CD4-positive, alpha-beta memory T cell (primary cell): ENCODE measurements at places on chromosomes 13 and 19. TPM values are rescaled to one million over a fixed set of nuclear protein-coding genes. Genes with fewer than 3 reads are reported as not detected.

LAIR1 gene
- total RNA-seq, result 57.6 TPM

C19orf85 gene
- not detected for total RNA-seq

COL5A3 gene
- total RNA-seq, result 4.3 TPM

CLPTM1 gene
- total RNA-seq, result 85.1 TPM

GPR183 gene
- 203 TPM for total RNA-seq

KLF1 gene
- total RNA-seq, result not detected

ZNF541 gene
- total RNA-seq, result 0.53 TPM

EGLN2 gene
- 203 TPM for total RNA-seq

PLEKHG2 gene
- total RNA-seq, result 12.1 TPM

ZNF682 gene
- total RNA-seq, result 7.3 TPM

CLDND2 gene
- total RNA-seq, result 1.5 TPM

SUGT1 gene
- total RNA-seq, result 42.5 TPM

DACT3 gene
- not detected for total RNA-seq

CYP4F22 gene
- total RNA-seq, result 0.61 TPM

DNA sequence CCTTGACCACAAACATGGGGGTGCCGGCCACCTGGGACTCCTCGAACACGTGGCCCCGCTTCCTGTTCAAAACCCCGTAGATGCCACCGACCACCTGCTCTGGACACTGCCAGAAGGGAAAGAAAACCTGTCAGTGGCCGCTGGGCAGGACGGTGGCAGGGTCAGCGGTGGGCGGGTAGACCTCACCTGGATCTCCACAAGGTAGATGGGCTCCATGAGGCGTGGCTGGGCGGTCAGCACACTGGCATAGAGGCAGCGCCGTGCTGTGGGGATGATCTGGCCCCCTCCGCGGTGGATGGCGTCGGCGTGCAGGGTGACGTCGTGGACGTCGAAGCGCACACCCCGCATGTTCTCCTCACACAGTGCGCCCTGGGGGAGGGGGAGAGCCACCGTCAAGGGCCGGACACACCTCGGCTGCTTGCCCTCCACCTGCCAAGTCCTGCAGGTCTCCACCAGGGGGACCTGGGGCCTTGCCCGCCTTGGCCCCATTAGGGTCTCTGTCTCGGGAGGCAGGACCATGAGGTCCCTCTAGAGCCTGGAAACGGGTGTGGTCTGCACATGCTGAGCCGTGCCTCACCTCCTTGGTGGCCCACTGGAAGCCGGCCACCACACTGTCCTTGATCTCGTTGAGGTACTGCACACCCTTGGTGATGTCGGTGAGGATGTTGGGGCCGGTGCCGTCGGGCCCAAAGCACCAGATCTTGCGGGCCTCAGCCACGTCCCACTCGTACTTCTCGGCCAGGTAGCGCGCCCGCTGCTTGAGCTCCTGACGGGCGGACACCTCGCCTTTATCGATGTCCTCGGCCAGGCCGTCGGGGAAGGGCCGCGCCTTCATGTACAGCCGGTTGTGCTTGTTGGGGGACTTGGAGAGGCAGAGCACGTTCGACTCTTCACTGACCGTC lies 6.6 kb upstream of the DAPK3 start:
- DNase-seq, result peak; percentile 22

DNA sequence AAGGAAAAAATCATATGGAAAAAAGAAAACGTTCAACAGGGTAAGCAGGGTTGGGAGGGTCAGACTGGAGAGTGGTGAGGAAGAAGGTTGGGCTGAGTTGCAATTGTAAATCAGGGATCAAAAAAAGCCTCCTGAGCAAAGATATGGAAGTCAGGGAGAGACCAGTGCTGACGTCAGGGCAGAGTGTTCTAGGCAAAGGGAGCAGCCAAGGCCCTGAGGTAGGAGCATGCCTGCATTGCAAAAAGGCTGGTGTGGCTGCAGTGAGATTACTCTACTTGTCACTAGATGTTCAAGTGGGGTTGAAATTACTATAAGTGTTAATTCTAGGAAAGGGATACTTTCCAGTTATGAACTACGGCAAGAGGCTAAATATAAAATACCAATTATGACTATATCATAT lies 562.0 kb downstream of the MYO16 start:
- no peak for DNase-seq

DNA sequence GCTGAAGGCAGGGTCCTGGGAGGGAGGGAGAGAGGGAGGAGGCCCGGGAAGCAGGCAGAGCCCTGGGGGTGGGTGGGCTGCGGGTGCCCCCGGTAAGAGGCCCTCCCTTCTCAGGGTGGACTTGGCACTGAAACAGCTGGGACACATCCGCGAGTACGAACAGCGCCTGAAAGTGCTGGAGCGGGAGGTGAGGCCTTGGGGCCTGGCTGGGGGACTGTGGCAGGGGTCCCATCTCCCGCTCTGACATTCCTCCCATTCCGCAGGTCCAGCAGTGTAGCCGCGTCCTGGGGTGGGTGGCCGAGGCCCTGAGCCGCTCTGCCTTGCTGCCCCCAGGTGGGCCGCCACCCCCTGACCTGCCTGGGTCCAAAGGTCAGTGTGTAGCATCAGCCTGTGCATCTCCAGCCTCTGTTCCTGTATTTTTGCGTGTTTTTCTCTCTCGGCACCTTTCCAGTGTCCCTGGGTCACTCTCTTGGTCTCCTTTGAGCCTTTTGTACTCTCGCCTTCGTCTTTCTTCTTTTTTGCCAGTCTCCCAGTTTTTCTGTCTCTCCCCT lies 53.4 kb downstream of the TRPM4 start:
- DNase-seq, result no peak

- no peak for DNase-seq
These were observed 11.9 kb downstream of the GADD45B start for GRCh38 chr19:2487842-2488241.

GRCh38 chr19:42519108-42519507 lies 9.2 kb downstream of the CEACAM1 start:
- no peak for DNase-seq

GRCh38 chr19:1336079-1336684 lies 47.5 kb upstream of the NDUFS7 start:
- no peak for DNase-seq

- peak; percentile 36 for DNase-seq
These were observed at the start of gene TMEM272 for GRCh38 chr13:51844862-51845573. Gene TMEM272 (minus strand): TSS chr13:51845177. CDS start chr13:51838530, 6,647 bp downstream.

GRCh38 chr13:25067064-25067463 lies 28.9 kb upstream of the PABPC3 start:
- no peak for DNase-seq

- peak; percentile 41 for DNase-seq
These were observed at the start of gene TMEM221 for GRCh38 chr19:17448131-17448967. Gene TMEM221 (minus strand): TSS chr19:17448668. CDS start chr19:17448462, 206 bp downstream.

DNA sequence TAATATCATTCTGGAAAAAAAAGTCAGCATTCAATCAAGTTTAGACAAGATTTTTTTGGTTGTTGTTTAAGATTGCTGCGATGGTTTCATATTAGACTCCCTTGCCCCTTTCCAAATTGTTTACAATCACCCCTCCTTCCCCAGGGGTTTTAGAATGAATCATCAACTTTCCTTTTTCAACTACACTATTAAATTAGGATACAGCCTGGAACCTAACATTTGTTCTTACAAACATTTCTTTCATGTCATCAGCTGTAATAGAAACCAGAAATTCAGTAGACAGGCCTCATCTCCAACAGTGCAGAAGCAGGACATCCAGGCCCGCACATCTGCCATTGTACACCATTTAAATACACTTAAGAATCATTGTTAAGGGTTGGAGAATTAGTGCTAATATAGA lies 44.4 kb upstream of the WDFY2 start:
- DNase-seq, result no peak

DNA sequence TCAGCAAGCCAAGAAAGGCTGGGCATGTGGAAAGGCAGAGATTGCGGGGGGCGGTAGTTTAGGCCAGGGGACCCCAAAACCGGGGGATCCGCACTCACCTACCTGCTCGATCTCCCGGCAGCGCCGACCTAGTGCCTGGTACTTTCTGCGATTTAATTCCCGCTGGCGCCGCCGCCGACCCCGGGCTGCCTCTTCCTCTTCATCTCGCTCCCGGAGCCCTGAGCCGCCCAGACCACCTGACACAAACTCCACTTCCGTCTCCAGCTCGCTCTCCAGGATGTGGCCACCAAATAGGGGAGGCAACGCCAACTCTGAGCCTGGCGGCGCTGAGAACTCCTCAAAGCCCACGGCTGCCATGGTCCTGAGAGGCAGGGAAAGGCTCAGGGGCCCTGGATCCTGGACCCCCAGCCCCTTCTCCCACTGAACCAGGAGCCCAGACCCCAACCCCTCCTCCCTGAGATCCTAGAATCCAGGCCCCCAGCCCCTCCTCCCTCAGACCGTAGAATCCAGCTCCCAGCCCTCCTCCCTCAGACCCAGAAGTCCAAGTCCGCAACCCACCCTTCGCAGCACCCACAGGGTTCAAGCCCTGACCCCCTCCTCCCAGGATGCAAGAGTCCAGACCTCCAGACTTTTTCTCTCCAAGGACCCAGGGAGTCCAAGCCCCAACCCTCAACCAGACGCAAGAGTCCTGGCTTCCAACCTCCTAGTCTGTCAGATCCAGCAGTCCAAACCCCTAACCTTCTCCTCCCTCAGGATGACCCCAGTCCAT lies 933 bp downstream of the TFPT start:
- DNase-seq, result peak; percentile 45

DNA sequence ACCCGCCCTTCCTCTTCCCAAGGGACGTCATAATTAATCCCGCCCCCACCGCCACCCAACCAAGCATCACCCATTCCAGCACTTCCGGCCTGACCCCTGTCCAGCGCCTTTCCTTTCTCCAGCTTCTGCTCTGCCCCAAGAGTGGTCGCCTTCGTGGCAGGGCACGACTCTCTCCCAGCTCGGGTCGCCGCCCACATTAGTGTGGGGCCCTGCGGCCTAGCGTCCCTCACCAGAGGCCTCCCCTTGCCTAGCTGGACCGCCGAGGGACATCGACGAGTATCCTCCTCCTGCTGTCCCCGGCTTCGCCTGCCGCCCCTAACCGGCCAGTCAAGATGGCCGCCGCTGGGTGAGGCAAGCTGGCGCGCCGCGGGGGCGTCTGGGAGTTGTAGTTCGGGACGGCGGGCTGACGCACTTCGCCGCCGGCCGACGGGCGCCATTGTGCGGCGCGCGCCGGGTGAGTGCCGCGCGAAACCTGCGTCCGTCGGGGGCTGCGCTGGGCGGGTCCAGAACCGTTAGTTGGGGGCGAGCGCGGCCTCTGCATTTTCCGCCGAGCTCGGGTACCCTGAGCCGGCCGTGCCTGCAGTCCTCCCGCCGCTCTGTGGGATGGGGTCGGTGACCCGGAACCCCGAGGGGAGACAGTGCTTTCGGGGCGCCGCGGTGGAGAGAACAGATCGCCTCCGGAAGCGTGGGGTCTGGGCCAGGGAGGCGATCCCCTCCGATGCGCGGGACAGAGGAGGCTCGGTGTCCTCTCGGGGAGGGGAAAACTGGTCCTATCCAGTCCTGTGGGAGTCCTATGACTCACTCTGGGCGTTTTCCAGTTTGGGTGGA lies at the start of gene ZNF274:
Gene ZNF274 (plus strand): TSS at position 73 of the 828 bp plus-strand sequence. CDS start 905 bp downstream, outside the sequence.
- DNase-seq, result peak; percentile 92

GRCh38 chr13:108049211-108049610 lies 166.1 kb downstream of the LIG4 start:
- no peak for DNase-seq

DNA sequence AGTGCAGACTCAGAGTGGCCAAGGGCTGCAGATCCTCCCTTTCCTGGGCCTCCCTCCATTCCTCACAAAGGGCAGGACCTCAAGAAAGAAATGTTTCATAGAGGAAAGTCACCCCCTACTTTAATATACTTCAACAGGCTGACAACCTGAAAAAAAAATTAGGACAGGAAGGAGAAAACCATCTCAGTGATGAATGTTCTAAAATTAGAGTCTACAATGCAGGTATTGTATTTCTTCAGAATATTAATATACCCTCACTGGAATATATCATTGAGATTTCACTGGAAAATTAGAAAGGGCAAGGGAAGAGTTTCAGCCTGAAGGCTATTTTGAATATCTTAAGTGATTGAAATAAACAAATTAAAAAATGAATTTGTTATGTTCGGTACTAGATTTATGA lies 176.9 kb downstream of the DNAJC15 start:
- no peak for DNase-seq

DNA sequence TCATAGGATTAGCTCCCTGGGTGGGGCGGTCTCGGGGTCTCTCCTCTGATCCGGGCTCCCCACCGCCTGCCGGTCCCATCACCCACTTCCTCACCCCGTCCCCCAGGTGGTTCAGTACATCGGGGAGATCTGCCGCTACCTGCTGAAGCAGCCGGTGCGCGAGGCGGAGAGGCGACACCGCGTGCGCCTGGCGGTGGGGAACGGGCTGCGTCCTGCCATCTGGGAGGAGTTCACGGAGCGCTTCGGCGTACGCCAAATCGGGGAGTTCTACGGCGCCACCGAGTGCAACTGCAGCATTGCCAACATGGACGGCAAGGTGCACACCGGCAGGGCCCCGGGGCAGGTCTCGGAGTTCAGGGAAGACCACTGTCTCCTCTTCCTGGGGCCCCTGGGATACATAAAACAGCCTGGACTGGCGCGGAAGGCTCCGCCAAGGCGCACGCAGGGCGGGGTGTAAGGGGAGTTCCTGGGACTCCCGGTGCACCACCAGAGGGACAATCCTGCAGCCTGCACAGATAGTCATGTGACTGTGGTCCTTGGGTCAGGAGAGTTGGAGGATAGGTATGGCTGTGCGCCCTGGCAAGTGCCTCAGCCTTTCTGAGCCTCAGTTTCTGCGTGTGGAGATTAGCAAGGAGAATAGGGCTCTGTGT lies 14.2 kb upstream of the PGLS start:
- no peak for DNase-seq

GRCh38 chr13:75364131-75364713 lies 117.7 kb downstream of the TBC1D4 start:
- DNase-seq, result no peak

DNA sequence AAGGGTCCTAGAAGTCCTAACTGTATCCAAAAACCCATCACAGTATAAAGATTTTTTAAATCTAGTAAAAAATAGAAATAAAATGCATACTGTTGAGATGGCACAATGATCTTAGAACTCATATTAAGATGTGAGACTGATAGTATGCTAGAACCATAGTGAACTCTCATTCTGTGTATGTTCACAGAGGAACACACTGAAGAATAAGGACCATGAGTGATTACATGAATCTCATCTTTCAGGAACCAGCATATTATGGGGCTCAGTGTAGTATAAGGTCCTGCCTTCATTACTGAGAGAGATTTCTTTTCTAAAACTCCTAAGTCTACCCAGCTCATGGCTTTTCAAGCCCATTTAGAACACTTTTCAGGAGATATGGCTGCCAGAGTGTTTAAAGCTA lies 59.8 kb upstream of the RFC3 start:
- no peak for DNase-seq

DNA sequence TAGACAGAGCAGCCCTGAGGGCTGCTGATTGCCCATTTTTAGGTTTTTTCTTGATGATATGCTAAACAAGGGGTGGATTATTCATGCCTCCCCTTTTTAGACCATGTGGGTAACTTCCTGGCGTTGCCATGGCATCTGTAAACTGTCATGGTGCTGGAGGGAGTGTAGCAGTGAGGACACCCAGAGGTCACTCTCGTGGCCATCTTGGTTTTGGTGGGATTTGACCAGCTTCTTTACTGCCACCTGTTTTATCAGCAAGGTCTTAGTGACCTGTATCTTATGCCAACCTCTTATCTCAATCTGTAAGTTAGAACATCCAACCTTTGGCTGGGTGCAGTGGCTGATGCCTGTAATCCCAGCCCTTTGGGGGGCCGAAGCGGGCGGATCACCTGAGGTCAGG lies 148.0 kb downstream of the PTPRS start:
- no peak for DNase-seq

GRCh38 chr19:5824751-5825150 lies 14.8 kb downstream of the FUT6 start:
- DNase-seq, result no peak

GRCh38 chr19:57269515-57270250 lies 10.6 kb upstream of the ZNF460 start:
- DNase-seq, result no peak
